H9 (cell line): ENCODE measurements at places on chromosomes 5 and 9. TPM values are rescaled to one million over a fixed set of nuclear protein-coding genes. Genes with fewer than 3 reads are reported as not detected.

- H3K4me3 ChIP-seq, result no peak overlapping the region
- no peak for DNase-seq
- no peaks in the 10 kb centered on the region; the same call in 1 of the 2 replicates for H3K4me1 ChIP-seq
- H3K27ac ChIP-seq, result no peak overlapping the region
- H3K27me3 ChIP-seq, result no peaks in the 10 kb centered on the region
Observed at GRCh38 chr5:95908799-95909198, 52.9 kb downstream of the ELL2 start.

- no peak overlapping the region for H3K27ac ChIP-seq
- H3K27me3 ChIP-seq, result peaks cover 93% of the 10 kb centered on the region
- H3K4me3 ChIP-seq, result peak overlapping the region; percentile 86
Observed at GRCh38 chr5:135034236-135034962, 371 bp upstream of the PITX1 start.

Gene GOLGA1
- total RNA-seq, result 7.6 TPM in 2 replicates

Gene RASEF
- 1.9 and 2.2 TPM in 2 replicates for total RNA-seq

Gene DEPDC1B
- 49.0 and 51.4 TPM in 2 replicates for total RNA-seq

DNA sequence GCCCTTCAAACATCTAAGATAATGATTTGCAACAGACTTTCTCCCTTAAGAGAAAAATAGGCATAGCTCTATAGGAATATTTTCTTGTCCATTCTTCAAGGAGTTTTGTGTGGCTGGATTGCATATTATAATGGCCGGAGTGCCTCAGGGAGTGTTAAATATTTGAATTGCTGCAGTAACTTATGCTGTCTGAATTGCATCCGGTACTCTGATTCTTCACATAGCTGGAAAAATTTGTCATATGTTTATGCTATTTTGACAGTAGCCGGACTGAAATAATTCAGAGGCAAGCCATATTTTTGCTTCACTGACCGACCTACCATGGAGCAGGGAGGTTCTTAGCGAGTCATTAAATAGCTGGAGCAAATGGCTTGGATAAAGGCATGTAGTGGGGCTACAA, 621.0 kb downstream of the ACTL7B start:
- no peaks in the 10 kb centered on the region for H3K27me3 ChIP-seq
- peaks cover under 1% of the 10 kb centered on the region; the same call in 1 of the 2 replicates for H3K36me3 ChIP-seq
- DNase-seq, result no peak
- H3K27ac ChIP-seq, result no peak overlapping the region

Gene CFAP90
- 0.35 and 0.44 TPM in 2 replicates for total RNA-seq

DNA sequence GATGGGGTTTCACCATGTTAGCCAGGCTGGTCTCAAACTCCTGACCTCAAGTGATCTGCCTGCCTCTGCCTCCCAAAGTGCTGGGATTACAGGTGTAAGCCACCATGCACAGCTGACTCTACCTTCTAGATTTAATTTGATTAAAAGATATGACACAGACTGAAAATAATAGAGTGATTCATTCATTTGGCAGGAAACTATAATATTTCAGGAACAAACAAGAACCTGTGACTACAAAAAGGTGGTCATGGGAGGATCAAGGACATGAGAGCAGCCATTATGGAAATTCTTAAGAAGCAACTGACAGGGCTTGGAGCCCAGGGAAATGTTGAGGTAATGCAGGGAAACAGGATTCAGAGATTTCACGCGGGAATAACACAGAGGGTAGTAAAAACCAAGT, 265.5 kb upstream of the DAP start:
- no peak for DNase-seq
- H3K36me3 ChIP-seq, result peaks cover 10% of the 10 kb centered on the region
- H3K27me3 ChIP-seq, result no peaks in the 10 kb centered on the region
- H3K4me3 ChIP-seq, result no peak overlapping the region

GRCh38 chr5:55853041-55853670, 2.0 kb downstream of the IL31RA start:
- H3K27me3 ChIP-seq, result no peaks in the 10 kb centered on the region
- H3K4me1 ChIP-seq, result no peaks in the 10 kb centered on the region
- no peak overlapping the region for H3K4me3 ChIP-seq
- no peak overlapping the region for H3K27ac ChIP-seq
- no peaks in the 10 kb centered on the region for H3K36me3 ChIP-seq

Gene TSLP
- total RNA-seq, result 0.59 and 0.63 TPM in 2 replicates

- H3K36me3 ChIP-seq, result no peaks in the 10 kb centered on the region
- no peaks in the 10 kb centered on the region for H3K27me3 ChIP-seq
- no peaks in the 10 kb centered on the region for H3K4me1 ChIP-seq
- no peak overlapping the region for H3K27ac ChIP-seq
- no peak for DNase-seq
Observed at GRCh38 chr5:151222054-151222789, 1.7 kb downstream of the CCDC69 start.

Gene FGF10
- 0.15 TPM in 1 of 2 replicates, not detected in the other for total RNA-seq

- peaks cover 7% of the 10 kb centered on the region; the same call in 2 of the 3 replicates for H3K36me3 ChIP-seq
- peak; percentile 65 for DNase-seq
- no peak overlapping the region for H3K27ac ChIP-seq
- H3K4me3 ChIP-seq, result no peak overlapping the region
- H3K4me1 ChIP-seq, result no peaks in the 10 kb centered on the region
Observed at GRCh38 chr5:134432677-134433359, 21.1 kb upstream of the CDKN2AIPNL start.

DNA sequence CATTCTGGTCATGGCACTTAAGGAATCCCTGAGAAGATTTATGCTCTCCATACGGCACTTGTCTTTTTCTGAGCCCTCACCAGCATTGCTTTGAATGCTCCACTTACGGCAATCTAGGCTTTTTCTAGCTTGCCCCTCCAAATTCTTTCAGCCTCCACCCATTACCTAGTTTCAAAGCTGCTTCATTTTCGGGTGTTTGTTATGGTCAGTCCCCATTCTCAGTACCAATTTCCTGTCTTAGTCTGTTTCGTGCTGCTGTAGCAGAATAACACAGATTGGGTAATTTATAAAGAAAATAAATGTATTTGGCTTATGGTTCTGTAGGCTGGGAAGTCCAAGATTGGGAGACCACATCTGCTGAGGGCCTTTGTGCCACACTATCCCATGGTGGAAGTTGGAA, 42.0 kb downstream of the ARHGEF28 start:
- H3K27me3 ChIP-seq, result no peaks in the 10 kb centered on the region
- no peaks in the 10 kb centered on the region for H3K4me1 ChIP-seq
- H3K27ac ChIP-seq, result no peak overlapping the region
- no peak overlapping the region for H3K4me3 ChIP-seq

DNA sequence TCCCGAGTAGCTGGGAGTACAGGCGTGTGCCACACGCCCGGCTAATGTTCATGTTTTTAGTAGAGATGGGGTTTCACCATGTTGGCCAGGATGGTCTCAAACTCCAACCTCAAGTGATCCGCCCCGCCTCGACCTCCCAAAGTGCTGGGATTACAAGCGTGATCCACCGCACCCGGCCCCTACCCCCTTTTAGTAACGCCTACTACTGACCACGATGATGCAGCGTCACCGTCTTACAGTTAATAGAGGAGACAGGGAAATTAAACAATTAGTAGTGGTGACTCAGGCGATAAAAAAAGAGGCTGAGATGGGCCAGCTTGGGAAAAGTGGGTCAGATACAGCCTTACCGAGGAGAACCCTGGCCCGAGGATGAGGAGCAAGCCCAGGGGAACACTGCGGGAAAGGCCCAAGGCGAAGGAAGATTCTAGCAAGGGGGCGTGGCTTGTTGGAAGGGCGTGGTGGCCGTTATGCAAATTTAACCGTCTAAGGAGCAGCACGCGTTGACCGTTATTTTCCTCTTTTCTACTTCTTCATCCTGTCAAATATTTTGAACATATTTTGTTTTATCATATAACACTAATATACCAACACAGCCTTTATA, 1.6 kb upstream of the SETX start:
- peak overlapping the region; percentile 23; the same call in 2 of the 3 replicates for H3K4me3 ChIP-seq
- H3K36me3 ChIP-seq, result peaks cover 19% of the 10 kb centered on the region
- no peaks in the 10 kb centered on the region for H3K4me1 ChIP-seq
- DNase-seq, result no peak

DNA sequence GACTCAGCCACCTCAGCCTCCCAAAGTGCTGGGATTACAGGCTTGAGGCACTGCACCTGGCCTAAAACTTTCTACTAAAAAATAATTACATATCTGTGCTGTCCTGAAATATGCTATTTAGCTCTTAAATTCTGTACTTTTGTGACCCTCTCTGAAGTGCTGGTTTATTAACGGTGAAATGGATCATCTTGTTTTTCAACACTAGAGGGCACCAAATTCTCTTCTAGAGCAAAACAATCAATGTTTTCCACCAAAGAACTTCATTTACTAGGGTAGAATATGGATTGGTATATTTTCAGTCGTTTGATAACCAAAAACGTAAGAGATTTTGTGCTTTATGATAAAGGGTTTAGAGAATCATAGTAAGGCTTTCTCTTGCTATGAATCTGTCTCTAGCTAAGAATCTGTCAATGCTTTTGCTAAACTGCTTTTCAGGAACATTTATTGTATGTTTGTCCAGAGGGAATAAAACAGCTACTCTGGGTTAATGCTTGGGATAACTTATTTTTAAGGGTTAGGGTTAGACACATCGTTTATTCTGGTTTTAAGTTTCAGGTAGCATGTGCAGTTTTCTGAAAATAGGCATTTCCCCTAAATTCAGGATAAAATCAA, 63.6 kb downstream of the RNF180 start:
- no peaks in the 10 kb centered on the region for H3K27me3 ChIP-seq
- no peak for DNase-seq
- H3K4me1 ChIP-seq, result no peaks in the 10 kb centered on the region
- H3K27ac ChIP-seq, result no peak overlapping the region
- no peak overlapping the region for H3K4me3 ChIP-seq
- H3K36me3 ChIP-seq, result peaks cover 12% of the 10 kb centered on the region

DNA sequence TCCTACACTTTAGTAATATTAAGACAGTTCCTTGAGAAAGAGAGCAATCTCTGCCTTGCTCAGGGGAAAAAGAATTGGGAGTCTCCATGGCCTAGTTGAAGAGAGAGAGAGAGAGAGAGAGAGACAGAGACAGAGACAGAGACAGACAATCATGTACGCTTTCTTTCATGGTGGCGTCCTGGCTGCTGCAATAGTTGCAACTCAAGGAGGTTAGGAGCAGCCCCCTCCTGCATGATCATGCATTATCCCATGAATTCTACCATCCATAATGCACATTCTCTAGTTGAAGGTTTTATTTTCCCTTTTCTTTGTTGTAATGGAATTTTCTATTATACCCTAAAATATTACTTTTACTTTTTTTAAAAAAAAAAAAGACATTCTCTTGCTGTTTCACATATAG, 50.7 kb downstream of the PPP2R2B start:
- 0 out of 2 replicates have a peak, but pooled peaks cover 2% of the 10 kb centered on the region for H3K4me1 ChIP-seq
- H3K27ac ChIP-seq, result no peak overlapping the region
- DNase-seq, result no peak
- no peak overlapping the region for H3K4me3 ChIP-seq
- no peaks in the 10 kb centered on the region for H3K36me3 ChIP-seq

- no peaks in the 10 kb centered on the region for H3K36me3 ChIP-seq
- no peaks in the 10 kb centered on the region for H3K4me1 ChIP-seq
- H3K27me3 ChIP-seq, result no peaks in the 10 kb centered on the region
- H3K4me3 ChIP-seq, result no peak overlapping the region
- no peak overlapping the region for H3K27ac ChIP-seq
- no peak for DNase-seq
Observed at GRCh38 chr5:167065794-167066193, 1225.7 kb upstream of the WWC1 start.

GRCh38 chr9:120940573-120940972, 14.0 kb upstream of the TRAF1 start:
- no peaks in the 10 kb centered on the region; the same call in 1 of the 2 replicates for H3K4me1 ChIP-seq
- no peak overlapping the region for H3K4me3 ChIP-seq
- H3K27ac ChIP-seq, result no peak overlapping the region
- no peaks in the 10 kb centered on the region for H3K27me3 ChIP-seq
- DNase-seq, result no peak

DNA sequence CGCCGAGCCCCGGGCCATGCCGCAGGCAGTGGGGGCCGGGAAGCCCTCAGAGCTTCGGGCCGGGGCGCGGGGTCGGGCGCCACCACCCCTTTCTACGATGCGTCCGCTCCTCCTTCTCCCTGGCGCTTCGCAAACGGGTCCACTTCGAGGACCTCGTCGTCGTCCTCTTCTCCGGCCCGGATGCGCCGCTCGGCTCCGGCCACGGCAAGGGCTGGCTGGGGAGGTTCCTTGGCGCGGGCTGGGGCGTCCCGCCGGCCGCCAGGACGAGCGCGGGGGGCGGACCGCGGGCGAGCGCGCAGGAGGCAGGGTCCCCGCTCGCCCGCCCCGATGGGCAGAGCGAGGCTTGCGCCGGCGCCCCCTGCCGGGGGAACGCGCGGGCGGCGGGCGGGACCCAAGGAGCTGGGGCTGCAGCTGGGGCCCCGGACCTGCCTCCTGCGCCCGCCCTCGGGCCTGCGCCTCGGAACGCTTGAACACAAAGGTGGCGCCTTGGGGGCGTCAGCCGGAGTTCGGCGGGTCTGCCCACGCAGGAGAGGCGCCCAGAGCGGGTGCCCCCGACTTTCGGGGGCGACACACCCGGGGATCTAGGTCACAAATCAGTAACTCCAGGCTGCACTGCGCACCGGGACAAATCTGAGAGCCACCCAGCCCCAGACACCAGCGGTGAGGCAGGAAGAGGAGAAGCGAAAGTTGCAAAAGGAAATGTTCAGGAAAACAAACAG, at the start of gene ROR2:
TSS of gene ROR2 (minus strand) at position 283 of the 719 bp plus-strand sequence.
- no peak within 1 kb of the TSS for H3K27ac ChIP-seq
- no peaks in the 10 kb centered on the region for H3K36me3 ChIP-seq
- H3K4me1 ChIP-seq, result no peaks in the 10 kb centered on the region; the same call in 1 of the 2 replicates
- peak; percentile 85 for DNase-seq
- H3K4me3 ChIP-seq, result peak within 1 kb of the TSS; percentile 85
- H3K27me3 ChIP-seq, result peaks cover 23% of the 10 kb centered on the region; the same call in 1 of the 2 replicates

- H3K27ac ChIP-seq, result no peak overlapping the region
- DNase-seq, result no peak
- no peaks in the 10 kb centered on the region; the same call in 1 of the 2 replicates for H3K27me3 ChIP-seq
- no peaks in the 10 kb centered on the region; the same call in 1 of the 2 replicates for H3K4me1 ChIP-seq
Observed at GRCh38 chr5:90162324-90162723, 247.2 kb downstream of the CETN3 start.

- H3K4me1 ChIP-seq, result no peaks in the 10 kb centered on the region
- H3K27me3 ChIP-seq, result no peaks in the 10 kb centered on the region
- no peak overlapping the region for H3K4me3 ChIP-seq
- no peak overlapping the region for H3K27ac ChIP-seq
- no peaks in the 10 kb centered on the region for H3K36me3 ChIP-seq
- no peak for DNase-seq
Observed at GRCh38 chr9:72980183-72980582, 27.3 kb upstream of the ALDH1A1 start.

Gene ELAVL2
- total RNA-seq, result 16.8 and 19.9 TPM in 2 replicates

DNA sequence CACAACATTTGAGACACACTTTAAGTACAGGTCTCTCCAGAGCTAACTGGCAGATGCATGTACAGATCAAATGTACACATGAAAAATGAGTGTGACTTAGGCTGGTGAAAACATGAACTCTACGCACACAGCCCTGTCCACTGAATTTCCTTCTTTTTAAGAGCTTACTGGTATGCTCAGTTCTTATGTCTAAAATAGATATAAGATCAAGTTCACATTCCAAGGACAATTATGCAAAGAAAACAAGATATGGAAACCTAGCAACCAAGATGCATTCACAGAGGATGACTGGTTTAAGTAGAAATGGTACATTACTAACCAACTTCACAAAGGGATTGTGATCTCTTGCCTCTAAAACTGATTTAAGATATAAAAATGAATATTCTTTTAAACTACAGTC, 56.7 kb downstream of the TLE1 start:
- no peaks in the 10 kb centered on the region for H3K27me3 ChIP-seq
- no peak for DNase-seq
- no peak overlapping the region for H3K4me3 ChIP-seq
- H3K4me1 ChIP-seq, result peaks cover 3% of the 10 kb centered on the region; the same call in 1 of the 2 replicates
- peaks cover 46% of the 10 kb centered on the region for H3K36me3 ChIP-seq
